ENCODE measurements at places on chromosomes 1 and 21.

DNA sequence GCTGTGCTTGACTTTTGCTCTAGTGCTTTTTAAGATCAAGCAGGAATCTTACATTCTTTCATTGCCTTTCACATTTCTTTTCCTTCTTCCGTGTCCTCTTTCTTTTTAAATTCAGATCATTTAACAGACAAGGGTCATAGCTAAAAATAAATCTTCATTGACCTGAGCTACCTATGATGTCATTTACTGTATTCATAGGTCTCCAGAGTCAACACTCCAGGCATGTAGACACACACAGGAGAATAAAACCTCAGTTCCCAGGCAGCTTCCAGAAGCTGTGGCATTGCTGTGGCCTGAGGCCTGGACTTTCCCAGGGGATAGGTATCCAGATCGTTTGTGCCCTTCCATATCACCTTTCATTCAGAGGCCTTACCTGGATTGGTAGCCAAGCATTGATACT, 38.5 kb upstream of the ENAH start:
- DNase-seq, result no peak

DNA sequence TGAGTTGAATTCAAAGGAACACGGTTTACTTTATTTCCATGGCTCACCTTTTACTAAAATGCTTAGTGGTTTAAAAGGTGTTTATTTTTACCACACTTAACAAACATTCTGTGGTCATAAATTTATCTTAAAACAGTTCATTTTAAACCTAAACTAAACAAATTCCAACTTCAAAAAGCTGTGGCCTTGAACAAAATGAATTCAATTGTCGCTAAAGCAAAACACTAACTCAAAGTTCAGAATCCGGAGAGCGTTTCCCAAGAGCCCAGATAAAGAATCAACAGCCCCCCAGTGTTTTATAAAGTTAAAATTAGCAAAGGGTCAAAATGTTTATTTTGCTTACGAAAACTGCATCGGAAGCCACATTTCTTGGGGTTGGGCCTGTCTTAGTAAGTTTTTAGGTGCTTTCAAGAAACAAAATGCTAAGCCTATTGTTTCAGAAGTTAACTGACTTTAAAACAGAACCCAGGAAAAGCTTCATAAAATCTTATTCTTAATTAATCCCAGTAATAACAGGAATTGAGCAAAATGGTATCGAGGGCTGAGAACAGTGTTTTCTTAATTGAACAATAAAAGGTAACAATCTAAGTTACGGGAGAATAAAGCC, 1.3 kb downstream of the PUM1 start:
- DNase-seq, result no peak

DNA sequence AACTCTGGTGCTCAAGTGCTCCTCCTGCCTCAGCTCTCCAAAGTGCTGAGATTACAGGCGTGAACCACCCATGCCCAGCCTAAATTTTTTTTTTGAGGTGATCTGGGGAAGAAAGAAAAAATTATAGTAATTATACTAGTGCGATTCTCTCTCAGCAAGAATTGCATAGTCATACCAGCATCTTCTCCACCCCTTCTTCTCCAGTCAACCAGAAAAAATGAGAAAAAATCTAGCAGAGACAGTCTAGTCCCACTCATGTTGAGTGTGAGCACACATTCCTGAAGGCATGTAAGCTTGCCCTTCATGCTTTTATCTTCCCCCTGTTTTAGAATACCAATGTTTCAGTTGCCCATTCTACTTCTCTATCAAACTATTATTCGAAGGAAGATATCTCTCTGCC, 207.6 kb downstream of the S1PR1 start:
- DNase-seq, result no peak

- no peak for DNase-seq
Measured at GRCh38 chr1:159968901-159969300, 14.9 kb upstream of the SLAMF9 start.

DNA sequence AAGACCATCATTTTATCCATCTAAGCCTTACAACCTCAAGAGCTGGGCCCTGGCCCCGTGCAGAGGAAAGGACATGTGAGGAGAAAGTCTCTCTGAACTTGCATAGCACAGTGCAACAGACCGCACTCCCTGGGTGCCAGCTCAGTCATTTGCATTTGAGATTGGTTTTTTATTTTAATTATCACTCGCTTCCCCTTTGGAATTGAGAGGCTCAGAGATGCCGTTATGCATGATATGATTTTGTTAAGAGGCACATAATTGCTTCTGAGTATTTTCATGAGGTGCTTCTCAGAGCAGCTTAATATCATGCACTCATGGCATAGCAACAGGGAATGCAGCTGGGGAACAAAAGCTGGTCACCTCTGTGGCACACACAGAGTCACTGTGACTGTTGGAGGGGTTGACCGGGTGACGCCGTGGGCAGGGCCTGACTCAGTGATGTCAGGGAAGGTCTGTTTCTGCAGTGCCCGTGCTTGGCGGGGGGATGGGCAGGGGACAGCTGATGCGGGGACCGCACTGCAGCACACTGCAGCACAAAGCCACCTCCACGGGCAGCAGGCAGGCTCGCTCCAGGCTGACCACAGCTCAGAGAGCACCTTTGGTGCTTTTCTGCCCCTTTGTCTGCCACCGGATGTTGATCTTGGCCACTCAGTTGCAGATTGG, 43.2 kb upstream of the VAMP3 start:
- DNase-seq, result no peak

DNA sequence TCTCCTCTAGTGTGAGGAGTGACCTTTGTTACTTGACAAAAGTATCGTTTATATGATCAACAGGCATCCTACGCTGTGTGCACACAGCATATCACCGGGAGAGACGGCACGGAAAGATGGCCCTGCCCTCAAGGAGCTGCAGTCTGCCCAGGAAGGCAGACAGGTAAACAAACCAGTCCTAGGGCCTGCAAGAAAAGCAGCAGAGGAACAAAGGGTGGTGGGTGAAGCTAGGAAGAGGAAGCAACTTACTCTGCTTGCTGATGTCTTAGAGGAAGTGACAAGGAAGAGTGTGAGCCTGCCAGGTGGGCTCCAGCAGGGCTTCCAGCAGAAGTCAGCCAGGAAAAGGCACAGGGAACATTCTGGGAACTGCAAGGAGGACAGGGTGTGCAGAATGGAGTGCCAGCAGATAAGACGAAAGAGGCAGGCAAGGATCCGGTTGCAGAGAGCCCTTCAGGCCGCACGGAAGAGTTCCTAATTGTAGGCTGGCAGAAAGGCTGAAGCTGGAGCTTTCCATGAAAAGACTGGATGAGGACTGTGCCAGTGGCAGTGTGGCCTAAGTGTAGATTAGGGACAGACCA, 106.7 kb downstream of the SLC45A1 start:
- peak; percentile 43 for DNase-seq

DNA sequence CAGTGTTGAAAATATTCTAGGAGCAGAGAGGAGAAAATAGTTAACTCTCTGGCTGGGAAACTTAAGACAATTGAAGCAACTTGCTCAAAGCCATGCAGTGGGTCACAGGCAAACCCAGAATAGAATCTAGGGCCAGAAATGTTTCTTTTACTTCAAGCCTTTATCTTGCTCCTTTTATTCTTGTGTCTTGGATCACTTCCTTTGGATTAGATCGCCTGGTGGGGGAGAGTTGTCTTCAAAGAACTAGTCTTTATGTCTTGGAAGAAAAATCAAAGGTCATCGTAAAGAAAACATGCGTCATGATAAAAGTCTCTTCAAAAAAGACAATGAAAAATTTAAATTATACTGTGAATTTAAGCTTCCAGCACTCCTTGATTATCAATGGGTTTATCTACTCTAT, 493.6 kb upstream of the USP24 start:
- no peak for DNase-seq

DNA sequence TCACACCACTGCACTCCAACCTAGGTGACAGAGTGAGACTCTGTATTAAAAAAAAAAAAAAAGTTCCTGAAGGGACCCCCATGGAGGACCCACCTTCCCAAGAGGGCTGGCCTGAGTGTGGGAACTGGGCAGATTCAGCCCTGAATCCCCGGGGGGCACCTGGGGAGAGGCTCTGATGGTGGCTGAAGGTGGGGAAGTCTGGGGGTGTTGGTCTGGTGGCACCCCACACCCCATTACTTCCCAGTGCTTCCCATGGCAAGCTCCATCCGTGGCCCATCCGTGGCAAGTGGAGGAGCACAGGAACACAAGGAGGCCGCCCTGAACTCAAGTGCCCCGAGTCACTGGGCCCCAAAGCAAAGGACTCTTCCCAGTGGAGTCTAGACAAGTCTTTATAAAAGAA, 778 bp upstream of the TNFRSF25 start:
- no peak for DNase-seq

- no peak for DNase-seq
Measured at GRCh38 chr1:243786531-243786930, 63.5 kb downstream of the AKT3 start.

DNA sequence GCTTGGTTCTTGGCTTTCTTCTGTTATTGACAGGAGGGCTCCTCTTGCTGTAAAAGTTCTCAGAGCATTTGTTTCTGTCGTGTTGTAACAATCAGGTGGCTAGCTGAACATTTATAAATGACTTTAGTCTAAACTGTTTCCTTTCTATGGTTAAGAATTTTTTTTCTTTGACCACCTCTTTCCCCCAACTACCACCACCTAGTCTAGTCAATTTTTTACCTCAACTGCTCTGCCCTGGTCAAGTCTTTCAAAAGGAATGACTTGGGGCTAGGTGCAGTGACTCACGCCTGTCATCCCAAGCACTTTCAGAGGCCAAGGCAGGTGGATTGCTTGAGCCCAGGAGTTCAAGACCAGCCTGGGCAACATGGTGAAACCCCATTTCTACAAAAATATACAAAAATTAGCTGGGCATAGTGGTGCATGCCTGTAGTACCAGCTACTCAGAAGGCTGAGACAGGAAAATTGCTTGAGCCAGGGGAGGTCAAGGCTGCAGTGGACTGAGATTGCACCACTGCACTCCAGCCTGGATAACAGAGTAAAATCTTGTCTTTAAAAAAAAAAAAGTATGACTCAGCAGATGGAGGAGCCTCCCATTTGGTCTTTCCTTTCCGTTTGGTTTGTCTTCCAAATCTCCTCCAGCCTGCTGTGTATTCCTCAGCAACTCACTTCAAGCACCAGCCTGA, 40.7 kb downstream of the MAP3K21 start:
- DNase-seq, result no peak

- DNase-seq, result no peak
Measured at GRCh38 chr1:232432313-232432712, 197.6 kb downstream of the SIPA1L2 start.

DNA sequence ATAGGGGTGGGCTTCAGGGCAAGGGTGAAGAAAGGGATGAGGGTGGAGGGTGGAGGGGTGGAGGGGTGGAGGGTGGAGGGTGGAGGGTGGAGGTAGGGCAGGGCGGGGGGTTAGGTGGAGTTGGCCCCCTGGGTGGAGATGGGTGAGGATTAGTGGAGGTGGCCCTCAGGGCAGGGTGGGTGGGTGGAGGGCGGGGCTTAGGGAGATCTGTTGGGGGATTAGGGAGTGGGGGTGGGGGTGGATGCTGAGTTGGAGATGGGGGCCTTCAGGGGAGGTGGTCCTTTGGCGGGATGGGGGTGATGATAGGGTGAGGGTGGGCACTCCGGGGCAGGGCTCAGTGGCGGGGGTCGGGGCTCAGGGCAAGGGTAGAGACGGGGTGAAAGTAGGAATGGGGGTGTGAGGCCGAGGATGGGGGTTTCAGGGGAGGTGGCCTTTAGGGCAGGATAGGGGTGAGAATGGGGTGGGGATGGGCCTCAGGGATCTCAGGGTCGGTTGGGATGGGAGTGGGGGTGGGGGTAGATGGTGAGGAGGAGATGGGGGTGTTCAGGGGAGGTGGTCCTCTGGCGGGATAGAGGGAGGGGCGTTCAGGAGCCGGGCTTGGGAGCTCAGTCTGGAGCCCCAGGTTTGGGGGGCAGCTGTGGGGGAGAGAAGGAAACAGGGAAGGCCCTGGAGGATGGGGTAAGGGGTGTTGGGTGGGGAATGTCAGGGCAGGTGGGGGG, 800 bp upstream of the DNMT3L start:
- no peak for DNase-seq

GRCh38 chr1:27785781-27786455, 12.9 kb downstream of the STX12 start:
- no peak for DNase-seq

GRCh38 chr1:202807926-202808757, at the start of gene KDM5B:
KDM5B (minus strand) TSS chr1:202808421; CDS start chr1:202808305, 116 bp downstream.
- peak; percentile 63 for DNase-seq

DNA sequence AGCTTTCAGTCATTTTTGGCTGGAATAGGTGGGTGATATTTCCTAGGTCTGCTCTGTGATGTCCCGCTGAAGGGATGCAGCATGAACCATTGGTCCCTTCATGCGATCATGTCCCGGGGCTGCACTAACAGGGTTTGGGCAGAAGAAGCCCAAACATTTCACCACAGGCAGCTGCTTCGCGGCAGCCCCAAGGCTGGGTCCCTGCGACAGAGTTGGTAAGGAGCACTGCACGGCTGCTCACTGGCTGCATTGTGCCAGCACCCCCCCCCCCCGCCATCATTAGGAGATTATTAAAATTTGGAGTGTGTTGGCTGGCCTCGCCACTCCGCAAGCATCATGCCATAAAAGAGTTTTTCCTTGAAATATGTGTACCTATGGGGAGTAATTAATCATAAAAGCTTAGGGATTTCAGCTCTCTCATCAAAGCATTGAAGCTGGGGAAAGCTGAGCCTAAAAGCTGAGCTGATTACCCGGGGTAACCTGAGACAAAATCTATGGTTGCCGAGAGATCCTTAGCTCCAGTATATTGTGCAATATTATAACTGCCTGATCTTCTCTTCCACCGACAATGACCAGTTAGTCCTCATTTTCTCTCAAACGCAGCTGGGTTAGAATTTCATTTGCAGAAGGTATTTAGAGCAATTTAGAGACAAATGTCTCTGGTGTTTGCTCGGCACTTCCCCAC, 62.5 kb downstream of the PEX14 start:
- no peak for DNase-seq

GRCh38 chr1:241918879-241919278, 38.7 kb upstream of the BECN2 start:
- DNase-seq, result no peak

DNA sequence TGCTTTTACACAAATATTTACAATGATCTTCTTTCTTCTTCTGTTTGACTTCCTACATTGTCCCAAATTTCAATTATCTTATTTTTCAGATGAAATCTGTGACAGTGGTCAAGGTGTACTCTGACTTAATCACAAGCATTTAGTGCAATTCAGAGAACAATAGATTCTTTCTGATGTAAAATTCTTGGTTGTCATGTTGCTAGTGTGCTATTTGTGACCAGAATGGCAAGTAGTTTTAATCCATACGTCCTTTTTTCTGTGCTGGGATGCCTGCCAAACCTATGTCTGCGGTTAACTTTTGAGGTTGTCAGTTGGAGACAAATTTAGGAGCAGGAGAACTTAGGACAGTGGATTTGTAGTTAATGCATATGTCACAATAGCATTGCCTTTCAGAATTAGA, 31.0 kb downstream of the NCAM2 start:
- no peak for DNase-seq

- DNase-seq, result no peak
Measured at GRCh38 chr1:199723250-199723956, 304.1 kb upstream of the NR5A2 start.

- DNase-seq, result no peak
Measured at GRCh38 chr1:72284084-72284347, 1.7 kb upstream of the NEGR1 start.

GRCh38 chr1:11387829-11388228, 91.1 kb upstream of the DISP3 start:
- no peak for DNase-seq

All from activated gamma-delta T cell treated with Interleukin-2 at 50 U/mL for 16 hours (primary cell).